ENCODE measurements at places on chromosomes 1 and 21.

GRCh38 chr1:22255341-22256212 lies 112.7 kb upstream of the WNT4 start:
- DNase-seq = no peak

GRCh38 chr1:88980870-88981269 lies 11.6 kb downstream of the KYAT3 start:
- DNase-seq = no peak

- DNase-seq = no peak
These were observed 16.8 kb downstream of the TNFSF4 start for GRCh38 chr1:173190101-173190936.

- DNase-seq = no peak
These were observed 66.4 kb downstream of the DMRTB1 start for GRCh38 chr1:53525595-53525994.

GRCh38 chr1:119771016-119771415 lies 2.3 kb upstream of the HMGCS2 start:
- DNase-seq = no peak

DNA sequence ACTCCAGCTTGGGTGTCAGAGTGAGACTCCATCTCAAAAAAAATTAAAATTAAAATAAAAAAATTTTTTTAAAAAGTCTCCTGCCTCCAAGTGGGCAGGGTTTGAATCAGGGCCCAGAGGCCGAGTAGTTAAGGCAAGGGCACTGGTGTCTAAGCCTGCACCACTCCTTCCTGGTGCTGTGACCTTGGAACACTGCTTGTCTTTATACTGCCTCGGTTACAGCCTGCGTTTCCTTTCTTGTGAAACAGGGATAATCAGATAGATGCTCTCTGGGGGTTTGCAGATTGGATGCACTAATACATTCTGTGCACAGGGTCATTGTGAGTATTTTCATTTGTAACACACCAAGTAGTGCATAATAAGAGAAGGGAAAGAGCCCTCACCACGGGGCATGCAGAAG lies 58.4 kb upstream of the EFHD2 start:
- DNase-seq = no peak

DNA sequence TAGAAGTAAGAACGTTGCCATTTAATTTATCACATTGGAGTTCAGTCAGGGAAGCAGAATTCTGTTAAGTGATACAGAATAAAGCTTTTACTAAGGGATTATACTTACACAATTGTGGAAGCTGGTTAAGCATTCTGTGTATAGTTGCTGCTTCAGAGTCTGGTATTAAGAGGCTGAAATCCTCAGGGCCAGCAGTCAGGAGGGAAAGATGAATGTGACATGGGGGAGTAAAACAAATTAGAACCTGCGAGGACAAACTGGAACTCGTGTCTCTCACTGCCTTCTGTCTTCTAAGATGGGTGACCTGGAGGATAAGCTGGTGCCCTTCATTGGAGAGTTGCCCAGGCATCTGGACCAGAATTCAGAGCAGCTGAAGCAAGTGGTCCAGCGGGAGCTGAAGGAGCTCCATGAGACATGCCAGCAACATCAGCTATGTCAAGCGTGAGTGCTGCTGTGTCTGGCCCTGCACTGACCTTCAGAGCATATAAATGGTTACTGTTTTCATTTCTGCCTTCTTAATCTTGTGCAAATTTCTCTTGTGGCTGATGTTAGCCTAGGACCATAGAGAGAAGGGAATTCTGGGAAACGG lies 23.0 kb downstream of the MARK1 start:
- no peak for DNase-seq

- DNase-seq = no peak
These were observed 25.8 kb upstream of the TRIM45 start for GRCh38 chr1:117147341-117147831.

- DNase-seq = no peak
These were observed 56.5 kb downstream of the GABPA start for GRCh38 chr21:25791319-25791718.

GRCh38 chr1:99232172-99232571 lies 32.1 kb upstream of the PLPPR4 start:
- DNase-seq = no peak

DNA sequence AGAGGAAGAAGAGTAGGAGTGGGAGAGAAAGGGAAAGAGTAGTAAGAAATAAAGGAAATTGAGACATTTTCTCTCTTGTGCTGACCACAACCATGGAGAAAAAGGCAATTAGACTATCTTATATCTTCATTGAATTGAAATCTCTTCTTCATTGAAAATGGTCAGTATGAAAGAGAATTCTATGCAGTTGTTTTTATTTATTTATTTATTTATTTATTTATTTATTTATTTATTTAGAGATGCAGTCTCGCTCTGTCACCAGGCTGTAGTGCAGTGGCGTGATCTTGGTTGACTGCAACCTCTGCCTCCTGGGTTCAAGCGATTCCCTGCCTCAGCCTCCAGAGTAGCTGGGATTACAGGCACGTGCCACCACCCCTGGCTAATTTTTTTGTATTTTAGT lies 447.1 kb downstream of the PTPRC start:
- DNase-seq = no peak

DNA sequence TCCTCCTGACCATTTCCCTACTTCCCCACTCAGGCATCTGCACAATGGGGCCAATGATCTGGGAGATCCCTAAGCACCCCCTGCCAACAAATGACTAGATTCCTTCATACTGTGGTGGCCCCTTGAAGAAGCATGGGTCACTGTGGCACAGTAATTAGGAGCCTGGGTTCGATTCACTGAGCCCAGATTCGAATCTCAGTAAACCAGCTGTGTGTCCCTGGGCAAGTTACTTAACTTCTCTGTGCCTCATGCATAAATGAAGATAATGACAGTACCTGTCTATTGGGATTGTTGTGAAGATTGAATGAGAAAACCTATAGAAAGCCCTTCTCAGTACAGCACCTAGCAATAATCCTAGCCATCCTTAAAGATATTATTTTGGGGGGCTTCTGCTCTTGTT lies 27.5 kb downstream of the SPAG17 start:
- DNase-seq = no peak

DNA sequence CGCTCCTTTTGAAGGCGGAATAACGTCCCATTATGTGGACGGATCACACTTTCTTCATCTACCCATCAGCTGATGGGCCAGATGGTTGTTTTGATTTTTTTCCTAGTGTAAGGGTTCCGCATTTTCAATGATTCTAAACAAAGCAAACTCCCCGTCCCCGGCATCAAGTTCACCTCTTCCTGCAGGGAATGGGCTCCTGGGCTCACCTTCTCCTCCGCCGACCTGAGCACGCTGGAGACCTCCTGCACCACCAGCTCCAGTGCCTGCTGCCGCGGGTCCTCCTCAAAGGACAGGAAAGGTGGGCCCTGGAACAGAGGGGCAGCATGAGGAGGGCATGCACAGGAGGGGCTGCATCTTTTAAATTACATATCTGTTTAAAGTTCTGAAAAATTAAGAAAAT lies 11.9 kb downstream of the C2CD2 start:
- DNase-seq = no peak

DNA sequence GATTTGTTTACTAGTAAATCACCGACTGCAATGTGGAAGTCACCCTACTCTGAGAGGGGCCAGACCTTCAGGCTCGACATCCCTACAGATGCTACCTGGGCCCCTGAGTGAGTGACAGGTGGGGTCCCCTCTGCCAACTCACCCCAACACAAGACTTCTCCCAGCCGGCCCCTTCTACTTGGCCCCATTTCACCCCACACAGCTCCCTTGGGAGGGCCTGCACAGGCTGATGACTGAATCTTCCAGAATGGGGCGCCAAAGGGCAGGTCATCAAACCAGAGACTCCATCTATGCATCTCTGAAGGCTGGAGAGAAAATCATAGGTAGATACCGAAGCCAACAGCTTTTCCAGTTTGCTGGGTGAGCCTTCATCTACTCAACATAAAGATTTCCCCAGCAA lies 9.4 kb upstream of the S100A8 start:
- DNase-seq = no peak

DNA sequence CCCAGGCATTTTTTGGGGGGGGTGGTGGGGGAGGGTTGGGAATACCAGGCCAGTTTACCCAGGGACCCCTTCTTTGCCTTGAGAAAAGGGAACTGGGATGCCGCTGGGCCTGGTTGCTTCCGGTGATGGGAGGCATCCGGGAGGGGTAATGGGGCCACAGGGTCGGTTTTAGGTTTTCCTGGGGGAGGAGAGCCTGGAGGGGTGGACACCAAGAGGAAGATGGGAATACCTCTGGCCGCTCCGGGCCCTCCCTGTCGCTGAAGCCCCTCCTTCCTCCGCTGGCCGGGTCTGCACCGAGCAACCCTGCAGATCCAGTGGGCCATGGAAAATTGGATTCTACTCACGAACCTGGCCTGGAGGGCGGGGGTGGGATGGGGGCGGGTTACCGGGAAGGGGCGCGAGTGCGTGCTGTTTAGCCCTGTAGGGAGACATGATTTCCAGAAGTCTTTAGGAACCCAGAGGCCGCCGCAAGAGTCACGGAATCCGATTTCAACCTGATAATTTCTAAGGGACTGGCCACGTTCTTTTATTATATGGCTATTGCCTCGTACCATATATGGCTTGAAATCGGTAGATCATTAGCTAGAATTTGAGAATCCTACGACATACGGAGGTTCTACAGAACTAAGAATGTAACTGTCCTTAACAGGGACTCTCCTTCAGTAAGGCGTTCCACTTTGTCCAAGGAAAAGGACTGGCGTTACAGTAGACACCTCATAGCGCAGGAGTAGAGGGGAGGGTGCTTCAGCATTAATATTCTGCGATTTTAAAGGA lies 749 bp downstream of the AKIRIN1 start:
- DNase-seq = no peak

- DNase-seq = no peak
These were observed 380.9 kb upstream of the PRMT6 start for GRCh38 chr1:106675558-106675957.

- no peak for DNase-seq
These were observed 32.8 kb upstream of the ABCD3 start for GRCh38 chr1:94385308-94385929.

DNA sequence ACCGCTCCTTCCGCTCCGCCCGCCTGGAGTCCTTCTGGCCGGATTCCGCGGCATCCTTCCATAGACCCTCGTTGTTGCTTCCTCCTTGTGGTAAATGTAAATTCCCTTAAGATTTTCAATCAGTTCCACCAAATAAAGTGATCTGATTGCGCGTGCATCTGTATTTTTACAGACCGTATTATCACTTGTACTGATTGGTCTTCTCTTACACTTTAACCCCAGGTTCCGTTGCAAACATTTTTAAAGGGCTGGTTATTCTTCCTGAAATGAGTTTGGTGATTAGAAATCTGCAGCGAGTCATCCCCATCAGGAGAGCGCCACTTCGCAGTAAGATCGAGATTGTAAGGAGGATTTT lies 483 bp downstream of the YBEY start:
- no peak for DNase-seq

GRCh38 chr1:178942285-178943198 lies 71.7 kb upstream of the ANGPTL1 start:
- no peak for DNase-seq

- no peak for DNase-seq
These were observed 198.4 kb upstream of the VAMP3 start for GRCh38 chr1:7572654-7573152.

DNA sequence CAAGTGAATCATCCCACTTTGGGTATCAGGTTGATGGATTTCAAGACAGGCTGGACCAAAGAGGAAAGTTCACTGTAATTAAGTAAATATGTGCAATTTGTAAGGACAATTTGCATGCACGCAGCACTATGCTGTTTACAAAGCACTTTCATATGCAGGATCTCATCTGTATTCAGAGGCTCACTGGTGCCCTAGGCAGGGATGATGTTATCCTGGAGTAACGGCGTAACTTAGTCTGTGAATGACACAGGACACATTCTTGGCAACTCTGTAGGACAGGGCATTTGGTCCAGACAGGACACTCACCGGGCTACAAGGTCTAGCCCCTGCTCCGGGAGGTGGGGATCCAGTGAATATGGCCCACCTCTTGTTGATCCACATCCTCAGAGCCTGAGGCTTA lies 365.4 kb upstream of the DUSP10 start:
- no peak for DNase-seq

DNA sequence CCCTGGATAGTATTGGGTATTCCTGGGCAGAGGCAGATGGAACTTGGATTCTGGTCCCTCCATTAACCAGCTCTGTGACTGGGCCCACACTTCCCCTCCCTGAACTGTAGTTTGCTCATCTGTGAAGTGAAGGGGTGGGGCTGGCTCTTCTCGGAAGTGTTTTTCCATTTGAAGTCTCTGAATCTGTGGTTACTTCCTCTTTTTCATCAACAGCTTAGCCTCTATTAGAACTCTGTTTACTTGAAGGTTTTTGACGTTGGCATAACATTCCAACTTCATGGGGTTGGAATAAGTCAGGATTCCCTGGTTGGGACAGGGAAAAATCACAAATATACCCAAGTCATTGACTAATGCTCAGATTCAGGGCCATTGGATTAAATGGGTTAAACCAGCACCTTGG lies 3.6 kb downstream of the KIAA0040 start:
- peak; percentile 55 for DNase-seq

DNA sequence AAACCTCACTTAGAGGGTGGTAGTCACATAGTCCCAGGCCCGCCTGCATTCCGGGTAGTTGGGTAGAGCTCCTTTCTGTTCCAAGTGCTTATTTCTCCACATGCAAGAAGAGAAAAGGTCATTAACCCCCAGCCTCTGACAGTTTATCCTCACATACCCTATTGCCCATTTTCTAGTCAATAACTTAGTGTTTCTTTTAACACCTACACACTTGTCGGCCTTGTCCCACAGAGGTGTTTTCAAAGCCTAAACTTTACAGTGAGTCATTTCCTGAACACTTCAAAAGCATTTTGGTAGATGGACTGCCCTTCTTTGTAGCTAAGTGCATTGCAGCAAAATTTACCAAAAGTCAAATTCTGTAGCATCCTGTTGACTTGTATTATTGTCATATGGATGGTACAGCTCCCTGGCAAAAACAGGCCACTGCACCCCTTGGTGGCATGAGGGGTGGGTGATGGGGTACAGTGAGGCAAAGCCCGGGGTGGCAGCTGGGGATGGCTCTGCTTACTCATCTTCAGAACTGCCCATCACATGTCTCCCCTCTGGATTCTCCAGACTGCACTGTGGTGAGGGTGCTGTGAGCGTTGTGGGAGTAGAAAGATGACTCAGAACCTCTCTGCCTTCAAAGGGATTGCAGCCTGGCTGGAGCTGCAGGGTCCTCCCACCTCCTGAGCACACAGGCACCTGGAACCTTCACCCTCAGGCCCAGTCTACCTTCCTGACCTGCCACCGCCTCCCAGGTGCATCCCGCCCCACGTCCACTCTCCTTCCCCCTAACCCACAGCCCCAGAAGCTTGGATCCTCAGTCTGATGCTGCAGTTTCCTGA lies 45.8 kb upstream of the DMRTB1 start:
- DNase-seq = peak; percentile 51

DNA sequence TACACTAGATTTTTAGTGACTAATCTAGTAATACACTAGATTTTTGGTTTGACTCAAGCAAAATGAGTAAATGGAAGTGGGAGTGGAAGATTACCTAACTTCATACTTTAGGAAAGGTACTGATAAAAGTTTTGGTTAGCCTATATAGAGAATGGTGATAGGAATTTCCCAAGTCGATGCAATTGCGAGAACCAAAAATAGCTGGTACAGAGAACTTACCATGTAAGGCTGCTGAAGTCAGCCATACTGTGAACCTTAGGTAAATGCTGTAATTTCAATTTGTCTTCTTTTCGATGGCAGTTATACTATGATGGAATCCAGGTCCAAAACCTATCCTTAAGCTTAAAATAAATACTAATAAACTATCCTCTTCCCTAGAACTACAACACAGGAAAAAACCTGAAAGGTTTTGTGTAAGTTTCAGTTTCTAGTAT lies 4.6 kb downstream of the PNRC2 start:
- DNase-seq = no peak
